Hematopoietic multipotent progenitor cell (in vitro differentiated cells): ENCODE measurements at places on chromosomes 6 and 20.

DNA sequence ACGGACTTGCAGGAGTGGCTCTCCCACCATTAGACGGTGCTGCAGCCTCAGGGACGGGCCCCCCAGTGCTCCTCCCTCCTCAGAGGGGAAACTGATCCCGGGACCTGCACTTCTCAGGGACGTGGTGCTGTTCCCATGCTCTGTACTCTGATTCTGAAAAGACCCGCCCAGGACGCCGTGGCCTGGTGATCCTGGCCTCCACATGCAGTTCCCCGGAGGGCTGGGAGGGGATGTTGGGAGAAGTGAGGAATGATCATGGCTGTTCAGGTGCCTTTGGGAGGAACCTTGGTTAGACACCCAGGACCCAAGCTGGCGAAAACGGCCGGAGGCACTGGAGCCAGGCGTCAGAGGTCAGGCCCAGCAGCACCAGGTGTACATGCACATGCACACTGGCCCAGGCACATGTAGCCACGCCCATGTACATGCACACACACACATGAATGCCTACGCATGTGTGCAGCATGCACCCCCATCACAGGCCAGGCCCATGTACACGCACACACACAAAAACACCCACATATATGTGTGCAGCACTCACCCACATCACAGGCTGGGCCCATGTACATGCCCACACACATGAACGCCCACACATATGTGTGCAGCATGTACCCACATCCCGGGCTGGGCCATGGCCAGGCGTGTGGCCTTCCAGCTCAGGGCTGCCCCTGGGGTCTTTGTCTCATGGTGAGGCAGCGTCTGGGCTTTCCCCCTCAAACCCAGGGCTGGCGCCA lies 52.6 kb upstream of the DACT2 start:
- DNase-seq, result no peak

- no peak for DNase-seq
These were observed 50.5 kb downstream of the MCUR1 start for GRCh38 chr6:13763740-13764381.

DNA sequence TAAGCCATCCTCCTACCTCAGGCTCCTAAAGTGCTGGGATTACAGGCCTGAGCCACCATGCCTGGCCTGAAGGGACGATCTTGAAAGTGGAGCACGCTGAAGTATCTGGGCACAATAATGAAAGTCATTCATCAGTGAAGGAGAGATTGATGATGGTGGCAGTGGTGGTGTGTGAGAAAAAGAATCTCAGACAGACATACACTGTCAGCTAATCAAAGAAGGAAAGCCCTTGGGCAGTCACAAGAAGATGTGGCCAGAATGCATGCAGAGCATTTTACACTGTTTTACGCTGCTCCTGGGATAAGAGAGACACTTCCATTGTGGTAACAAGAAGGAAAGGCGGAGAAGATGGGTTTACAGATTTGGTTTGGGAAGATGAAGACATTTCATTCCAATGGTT lies 20.4 kb upstream of the BMP6 start:
- no peak for DNase-seq

- DNase-seq, result no peak
These were observed 1.1 kb upstream of the MAP3K5 start for GRCh38 chr6:136793363-136793762.

GRCh38 chr20:39785252-39785917 lies 823.2 kb downstream of the DHX35 start:
- no peak for DNase-seq

GRCh38 chr20:47568837-47569410 lies 67.2 kb downstream of the NCOA3 start:
- DNase-seq, result no peak

DNA sequence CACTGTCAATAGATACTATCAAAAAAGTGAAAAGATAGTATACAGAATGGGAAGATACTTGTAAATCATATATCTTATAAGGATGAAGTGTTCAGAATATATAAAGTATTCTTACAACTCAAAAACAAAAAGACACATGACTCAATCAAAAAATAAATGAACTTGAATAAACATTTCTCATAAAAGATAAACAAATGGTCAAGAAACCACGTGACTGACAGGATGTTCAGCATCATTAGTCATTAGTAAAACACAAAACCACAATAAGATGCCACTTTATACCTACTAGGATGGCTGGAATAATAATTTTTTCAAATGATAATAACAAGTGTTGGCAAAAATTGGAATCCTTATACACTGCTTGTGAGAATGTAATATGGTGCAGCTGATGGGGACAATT lies 729.1 kb upstream of the HS3ST5 start:
- no peak for DNase-seq

DNA sequence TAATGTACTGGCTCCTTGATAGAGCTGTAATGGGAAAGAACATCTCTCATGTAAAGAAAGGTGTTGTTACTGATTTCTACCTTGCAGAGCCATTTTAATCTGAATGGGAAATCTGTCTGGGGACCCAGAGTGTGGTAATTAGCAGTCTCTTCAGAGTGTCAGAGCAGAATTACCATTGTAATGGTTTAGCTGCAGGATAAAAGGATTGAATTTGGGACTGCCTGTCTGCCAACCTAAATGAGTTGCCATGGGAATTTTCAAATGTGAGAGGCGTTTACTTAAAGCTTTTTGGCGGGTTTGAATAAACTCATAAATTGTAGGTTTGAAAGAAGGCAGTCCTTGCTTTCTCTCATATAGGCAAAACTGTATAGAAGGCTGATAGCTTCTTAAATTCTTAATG lies 128.8 kb downstream of the QKI start:
- DNase-seq, result no peak

DNA sequence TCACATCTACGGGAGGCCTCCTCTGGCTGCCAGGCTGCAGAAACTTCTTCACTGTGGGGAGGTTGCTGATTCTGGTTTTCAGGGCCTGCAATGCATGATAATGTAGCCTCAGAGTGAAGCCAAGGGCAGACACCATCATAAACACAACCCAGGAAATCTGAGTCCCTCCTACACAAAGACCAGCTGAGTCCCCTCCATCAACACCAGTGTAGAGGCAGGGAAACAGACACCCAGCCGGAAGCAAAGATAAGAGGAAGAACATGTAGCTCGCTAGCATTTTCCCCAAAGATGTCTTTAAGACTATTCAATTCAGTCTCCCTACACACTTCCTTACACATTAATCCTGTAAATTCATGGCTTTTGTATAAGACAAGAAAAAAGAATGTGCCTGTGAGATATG lies 23.6 kb downstream of the GSTA2 start:
- DNase-seq, result no peak
